ENCODE measurements at places on chromosomes 5 and 9.

DNA sequence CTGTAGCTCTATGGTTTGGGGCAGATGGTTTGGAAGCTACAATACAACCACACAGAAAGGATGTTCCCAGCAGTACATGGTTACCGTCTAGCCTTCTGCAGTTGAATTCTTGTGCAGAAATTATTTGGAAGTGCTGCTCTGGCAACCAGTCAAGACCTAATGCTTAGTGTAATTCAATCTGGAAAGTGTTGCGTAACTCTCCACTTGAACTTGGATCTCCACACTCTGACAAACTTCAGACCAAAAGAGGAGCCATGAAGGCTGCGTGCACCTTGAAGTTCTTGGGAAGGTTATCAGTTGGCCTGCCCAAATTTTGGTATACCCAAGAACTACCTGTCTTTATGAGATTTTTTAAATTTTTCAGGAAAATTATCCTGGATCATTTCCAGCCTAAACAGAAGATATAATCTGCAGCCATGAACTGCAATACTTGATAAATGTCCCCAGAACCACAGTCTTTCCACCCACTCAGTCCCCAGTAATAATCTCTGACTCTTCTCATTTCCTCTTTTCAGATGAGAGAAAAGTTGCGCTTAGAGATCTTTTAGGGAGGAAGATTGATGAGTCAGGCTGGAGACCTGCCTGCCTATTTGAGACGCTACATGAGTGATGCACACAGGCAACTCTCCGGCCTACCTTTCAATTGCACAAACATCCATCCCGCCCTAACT is 159.9 kb downstream of the FANCC start:
- peak; percentile 76 for DNase-seq

GRCh38 chr5:36607114-36607571 is 737 bp downstream of the SLC1A3 start:
- DNase-seq: peak; percentile 43

DNA sequence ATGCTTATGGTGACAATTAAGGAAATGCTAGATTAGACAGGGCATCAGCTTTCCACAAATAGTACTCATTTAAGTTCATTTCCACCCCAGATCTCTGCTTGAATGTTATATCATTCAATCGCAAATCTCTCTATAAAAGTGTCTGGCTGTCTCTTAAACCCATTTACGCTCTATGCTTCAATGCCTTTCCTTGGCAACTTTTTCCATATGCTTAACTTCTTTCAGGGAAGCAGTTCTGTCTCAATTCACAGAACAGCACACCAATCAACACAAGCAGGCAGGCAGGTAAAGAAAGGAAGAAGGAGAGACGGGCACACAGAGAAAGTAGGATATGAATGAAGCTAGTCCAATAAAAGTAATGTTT is 243.1 kb downstream of the DENND1A start:
- DNase-seq: no peak

GRCh38 chr9:110601098-110601497 is 21.6 kb upstream of the SVEP1 start:
- no peak for DNase-seq

Measured in ovary (tissue), 10 donors.